GM03348 (cell line): ENCODE measurements at places on chromosomes 4 and X.

- no peak for DNase-seq
Observed at GRCh38 chrX:43595931-43596330, 60.2 kb upstream of the MAOA start.

DNA sequence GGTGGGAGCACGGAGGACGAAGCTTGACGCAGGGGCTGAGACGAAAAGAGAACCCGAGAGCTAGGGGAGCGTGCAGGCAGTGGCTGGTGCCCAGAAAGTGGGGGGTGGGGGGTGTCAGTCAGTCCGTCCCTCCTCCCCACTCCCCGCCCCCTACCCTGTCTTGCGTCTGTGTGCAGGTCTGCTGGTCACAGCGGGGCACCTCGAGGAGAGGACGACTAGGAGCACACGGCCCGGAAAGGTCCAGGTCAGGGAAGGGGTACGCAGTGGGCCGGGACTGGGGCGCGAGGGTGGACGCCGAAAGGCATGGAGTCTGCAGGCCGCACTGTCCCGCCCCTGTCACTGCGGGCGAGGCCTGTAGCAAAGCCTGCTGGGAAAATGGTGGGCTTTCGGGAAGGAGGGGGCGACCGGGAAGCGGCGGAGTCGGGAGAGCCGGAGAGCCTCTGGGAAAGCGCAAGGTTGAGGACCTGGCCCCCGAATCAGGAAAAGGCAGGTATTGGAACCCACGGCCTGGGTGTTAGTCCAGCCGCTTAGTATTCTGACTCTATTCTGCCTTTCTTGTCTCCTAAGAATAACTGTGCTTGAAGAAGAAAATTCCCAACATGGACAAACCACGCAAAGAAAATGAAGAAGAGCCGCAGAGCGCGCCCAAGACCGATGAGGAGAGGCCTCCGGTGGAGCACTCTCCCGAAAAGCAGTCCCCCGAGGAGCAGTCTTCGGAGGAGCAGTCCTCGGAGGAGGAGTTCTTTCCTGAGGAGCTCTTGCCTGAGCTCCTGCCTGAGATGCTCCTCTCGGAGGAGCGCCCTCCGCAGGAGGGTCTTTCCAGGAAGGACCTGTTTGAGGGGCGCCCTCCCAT is 769 bp downstream of the TCEAL1 start:
- DNase-seq: peak; percentile 67

- no peak for DNase-seq
Observed at GRCh38 chrX:129705377-129705925, 33.3 kb upstream of the XPNPEP2 start.

- DNase-seq: no peak
Observed at GRCh38 chr4:14176613-14177012, 549.1 kb upstream of the BOD1L1 start.

- DNase-seq: peak; percentile 79
Observed at GRCh38 chr4:140308366-140309123, 64.9 kb upstream of the SCOC start.
